Glomerular endothelial cell (primary cell): ENCODE measurements at places on chromosomes 5 and 9. TPM values are rescaled to one million over a fixed set of nuclear protein-coding genes. Genes with fewer than 3 reads are reported as not detected.

GRCh38 chr5:141868541-141868940, 9.7 kb downstream of the PCDH1 start:
- no peak for DNase-seq

DNA sequence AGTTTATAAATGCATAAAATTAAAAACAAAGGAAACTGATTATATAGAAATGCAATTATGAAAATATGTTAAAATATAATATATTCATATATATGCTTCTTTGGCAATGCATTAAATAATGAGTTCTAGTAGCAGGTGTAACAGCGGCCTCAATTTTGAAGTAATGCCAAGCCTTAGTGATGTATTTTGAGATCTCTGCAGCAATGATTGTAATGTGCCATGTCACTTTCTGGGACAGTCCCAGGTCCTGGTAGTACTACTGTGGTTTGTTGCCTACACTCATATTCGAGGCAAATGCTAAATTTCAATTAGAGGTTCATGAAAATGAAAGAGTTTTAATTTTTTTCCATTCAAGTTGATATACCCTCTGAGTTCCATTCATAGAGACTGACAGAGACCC, 75.8 kb upstream of the ORM1 start:
- no peak for DNase-seq

DNA sequence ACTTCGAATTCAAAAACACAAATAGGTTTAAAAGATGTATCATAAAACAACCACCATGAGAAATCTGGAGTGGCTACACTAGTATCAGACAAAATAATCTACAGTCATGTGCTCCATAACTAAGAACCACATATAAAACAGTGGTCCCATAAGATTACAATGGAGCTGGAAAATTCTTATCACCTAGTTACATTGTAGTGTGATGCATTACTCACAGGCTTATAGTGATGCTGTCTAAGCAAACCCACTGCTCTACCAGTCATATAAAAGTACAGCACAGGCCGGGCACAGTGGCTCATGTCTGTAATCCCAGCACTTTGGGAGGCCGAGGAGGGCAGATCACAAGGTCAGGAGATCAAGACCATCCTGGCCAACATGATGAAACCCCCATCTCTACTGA, 160.1 kb downstream of the ROR2 start:
- DNase-seq, result no peak

DNA sequence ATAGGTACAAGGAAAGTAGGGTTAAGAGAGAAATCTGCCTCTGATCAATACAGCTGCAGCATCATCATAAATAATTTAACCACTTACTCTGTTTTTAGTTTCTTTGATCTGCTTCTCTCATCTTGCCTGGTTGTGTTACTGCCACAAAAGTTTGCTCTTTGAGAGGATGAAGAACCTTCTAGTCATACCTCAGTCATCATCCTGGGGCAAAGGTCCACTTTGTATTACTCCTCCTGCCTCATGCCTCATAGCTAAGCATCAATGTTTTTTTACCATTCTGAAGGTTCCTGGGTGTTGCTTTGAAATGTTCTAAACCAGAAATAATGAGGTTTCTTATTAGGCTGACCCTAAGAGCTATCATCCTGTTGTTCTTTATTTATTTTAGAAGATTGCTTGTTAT, 17.1 kb upstream of the TRIM36 start:
- no peak for DNase-seq

Gene SPINK1
- not detected in 2 replicates for total RNA-seq
